ENCODE measurements at places on chromosomes 2 and 18.
A peak's percentile ranks its signal among the peaks of the same experiment; 100 is the strongest.

GRCh38 chr2:97348265-97348664 lies 235.3 kb downstream of the ANKRD36 start:
- no peak for DNase-seq

DNA sequence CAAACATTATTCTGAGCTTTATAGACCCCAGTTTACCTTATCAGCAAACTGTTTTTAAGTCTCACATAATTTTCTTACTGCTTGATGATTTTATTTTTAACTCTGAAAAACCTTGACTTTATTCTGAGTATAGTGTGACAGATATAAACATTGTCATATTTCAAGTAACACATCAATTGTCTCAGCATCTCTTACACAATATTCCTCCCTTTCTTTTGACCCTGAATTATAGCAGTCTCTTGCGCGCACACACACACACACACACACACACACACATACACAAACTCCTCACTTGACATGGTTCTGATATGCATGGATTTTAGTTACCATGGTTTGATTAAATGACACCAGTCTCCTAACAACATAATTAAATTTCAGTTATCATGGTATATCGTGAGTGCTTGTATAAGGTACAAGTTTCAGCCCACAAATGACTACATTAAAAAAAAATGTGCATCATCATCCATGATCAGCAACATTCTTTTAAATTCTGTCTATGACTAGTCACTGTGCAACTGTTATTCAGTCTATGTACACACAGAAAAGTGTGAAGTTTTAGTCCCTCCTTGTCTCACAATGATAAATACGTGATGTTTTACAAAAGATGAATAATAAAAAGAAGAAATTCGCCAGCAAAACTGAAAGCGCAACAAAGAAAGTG lies 39.5 kb upstream of the TACR1 start:
- DNase-seq = no peak

GRCh38 chr2:223092667-223093066 lies 40.7 kb downstream of the KCNE4 start:
- no peak for DNase-seq

- no peak for DNase-seq
Observed at GRCh38 chr2:71460595-71461303, 7.4 kb downstream of the DYSF start.

GRCh38 chr2:102736410-102737409 lies 25.1 kb upstream of the TMEM182 start:
- peak; percentile 79 for DNase-seq

GRCh38 chr2:72394541-72395070 lies 246.9 kb upstream of the CYP26B1 start:
- DNase-seq = no peak

- DNase-seq = no peak
Observed at GRCh38 chr18:80065705-80066104, 31.5 kb downstream of the RBFA start.

- DNase-seq = no peak
Observed at GRCh38 chr2:148812306-148812705, 62.7 kb upstream of the KIF5C start.

DNA sequence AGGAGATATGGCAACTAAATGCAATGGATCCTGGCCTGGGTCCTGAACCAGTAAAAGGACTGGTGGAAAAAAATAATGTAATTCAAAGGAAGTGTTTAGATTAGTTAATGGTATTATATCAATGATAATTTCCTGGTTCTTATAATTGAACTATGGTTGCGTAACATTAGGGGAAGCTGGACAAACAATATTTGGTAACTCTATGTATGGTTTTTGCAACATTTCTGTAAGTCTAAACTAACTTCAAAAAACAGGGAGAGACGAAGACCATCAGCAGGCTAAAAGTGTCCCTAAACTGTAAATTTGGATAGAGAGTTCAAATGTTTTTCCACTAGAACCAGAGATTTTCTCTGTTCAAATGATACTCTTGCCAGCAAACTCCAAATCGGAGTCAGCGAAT lies 36.9 kb downstream of the KLF7 start:
- DNase-seq = no peak

GRCh38 chr18:31049189-31049588 lies 6.6 kb upstream of the DSC3 start:
- no peak for DNase-seq

DNA sequence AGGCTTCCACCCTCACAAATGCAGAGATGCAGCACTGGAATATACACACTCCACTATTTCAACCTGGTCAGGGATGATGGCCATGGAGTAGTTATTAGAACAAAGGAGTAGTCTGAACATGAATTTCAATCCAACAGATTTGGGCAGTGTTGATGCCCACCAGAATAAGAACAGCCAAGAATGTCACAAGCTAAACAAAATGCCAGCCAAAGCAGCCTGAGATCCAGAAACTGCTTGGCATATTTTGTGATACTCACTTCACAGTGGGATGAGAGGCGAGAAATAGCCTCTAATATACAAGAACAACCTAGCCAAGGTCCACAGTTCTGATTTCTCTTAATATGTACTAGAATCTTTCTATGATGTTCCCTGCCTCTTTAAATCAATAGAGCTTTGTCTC lies 58.6 kb upstream of the KLF7 start:
- DNase-seq = no peak

GRCh38 chr2:176702131-176702530 lies 432.9 kb downstream of the MTX2 start:
- DNase-seq = no peak

GRCh38 chr2:215434447-215435279 lies 1.2 kb downstream of the FN1 start:
- no peak for DNase-seq

DNA sequence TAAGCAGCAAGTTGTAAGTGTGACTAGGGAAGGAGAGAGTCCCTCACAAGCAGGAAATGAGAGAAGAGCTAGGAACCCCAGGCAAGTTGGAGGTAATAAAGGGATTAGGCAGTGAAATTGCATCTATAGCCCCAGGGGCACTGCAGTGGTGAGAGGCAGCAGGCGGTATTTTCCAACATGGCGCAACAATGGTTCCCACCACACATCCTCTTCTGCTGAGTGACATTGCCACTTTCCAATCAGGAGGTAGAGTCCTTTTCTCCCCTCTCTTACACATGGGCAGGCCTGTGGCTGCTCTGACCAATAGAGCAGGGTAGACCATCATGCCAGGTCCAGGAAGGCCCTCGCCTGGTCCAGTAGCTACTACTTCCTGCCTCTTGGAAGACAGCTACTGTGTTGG lies 86.6 kb downstream of the DNER start:
- DNase-seq = no peak

DNA sequence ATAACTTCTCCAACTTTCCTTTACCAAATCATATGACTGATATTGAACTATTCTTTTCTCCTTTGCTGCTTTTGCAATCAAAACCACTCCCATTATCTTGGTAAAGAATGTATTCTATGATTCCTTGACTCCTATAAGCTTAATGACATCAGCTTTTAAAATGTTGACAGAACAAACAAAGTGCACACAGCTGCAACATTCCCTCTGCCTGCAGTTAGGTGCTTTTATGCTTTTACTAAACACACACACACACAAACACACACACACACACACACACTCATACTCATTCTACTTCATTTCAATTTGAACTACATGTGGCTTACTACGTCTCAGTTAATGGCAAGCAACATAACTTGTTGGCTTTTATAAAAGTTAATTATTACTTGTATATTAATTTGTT lies 946.6 kb downstream of the DPP10 start:
- no peak for DNase-seq

GRCh38 chr2:211837706-211838105 lies 700.9 kb downstream of the ERBB4 start:
- no peak for DNase-seq

DNA sequence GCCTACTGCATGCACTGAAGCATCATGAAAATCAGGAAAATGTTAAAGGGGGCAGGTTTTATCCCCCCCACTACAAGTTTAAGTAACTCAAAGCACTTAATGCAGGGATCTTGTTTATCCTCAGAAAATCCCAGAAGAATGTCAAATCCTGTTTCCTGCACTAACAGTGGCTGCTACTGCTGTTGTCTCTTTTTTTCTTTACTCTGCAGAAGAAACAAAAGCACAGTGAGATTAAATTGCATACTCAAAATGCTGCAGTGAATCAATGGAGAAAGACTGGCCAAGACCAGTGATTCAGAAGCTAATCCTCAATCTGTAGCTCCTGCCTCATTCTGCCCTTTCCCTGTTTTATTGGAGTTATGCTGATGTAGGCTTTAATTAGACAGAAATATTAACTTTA lies 332.3 kb upstream of the FIGN start:
- no peak for DNase-seq

- no peak for DNase-seq
Observed at GRCh38 chr18:79684283-79684631, 4.7 kb downstream of the CTDP1 start.
